CD8-positive, alpha-beta T cell (primary cell): ENCODE measurements at places on chromosomes 16 and 17.

- no peak for DNase-seq
Measured at GRCh38 chr17:77959926-77960521, 1.5 kb downstream of the TNRC6C start.

DNA sequence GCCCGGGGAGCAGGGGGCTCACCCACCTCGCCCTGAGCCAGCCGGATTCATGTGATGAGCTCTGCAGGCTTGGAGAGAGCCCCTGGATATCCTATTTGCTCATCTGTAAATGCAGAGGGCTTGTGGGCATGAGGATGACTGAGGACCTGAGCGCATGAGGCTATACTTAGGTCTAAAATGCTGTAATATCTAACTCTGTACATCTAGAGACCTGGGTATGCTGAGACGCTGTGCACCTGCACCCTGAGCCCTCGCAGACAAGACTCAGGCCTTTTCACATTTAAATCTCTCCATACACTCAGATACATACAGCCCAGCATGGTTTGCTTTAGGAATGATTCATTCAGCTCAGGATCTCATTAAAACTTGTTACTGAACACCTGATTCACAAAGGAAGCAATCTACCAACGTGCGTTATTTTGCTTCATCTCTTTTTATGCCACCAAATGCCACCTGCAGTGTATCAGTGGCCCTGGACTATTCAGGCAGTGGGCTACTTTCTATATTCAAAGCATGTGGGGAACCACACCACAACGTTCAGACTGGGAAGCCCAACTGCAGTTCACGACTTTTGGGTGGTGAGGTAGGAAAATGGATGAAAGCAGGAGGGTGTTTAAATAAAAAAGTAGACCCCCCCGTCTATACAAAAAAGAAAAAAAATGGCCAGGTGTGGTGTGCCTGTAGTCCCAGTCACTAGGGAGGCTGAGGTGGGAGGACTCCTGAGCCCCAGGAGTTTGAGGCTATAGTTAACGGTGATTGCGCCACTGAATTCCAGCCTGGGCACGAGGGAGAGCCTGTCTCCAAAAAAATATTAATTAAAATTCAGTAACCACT is 12.0 kb downstream of the USP7 start:
- DNase-seq = no peak

- DNase-seq = peak; percentile 39
Measured at GRCh38 chr17:77363821-77364361, 223.1 kb downstream of the SEC14L1 start.

DNA sequence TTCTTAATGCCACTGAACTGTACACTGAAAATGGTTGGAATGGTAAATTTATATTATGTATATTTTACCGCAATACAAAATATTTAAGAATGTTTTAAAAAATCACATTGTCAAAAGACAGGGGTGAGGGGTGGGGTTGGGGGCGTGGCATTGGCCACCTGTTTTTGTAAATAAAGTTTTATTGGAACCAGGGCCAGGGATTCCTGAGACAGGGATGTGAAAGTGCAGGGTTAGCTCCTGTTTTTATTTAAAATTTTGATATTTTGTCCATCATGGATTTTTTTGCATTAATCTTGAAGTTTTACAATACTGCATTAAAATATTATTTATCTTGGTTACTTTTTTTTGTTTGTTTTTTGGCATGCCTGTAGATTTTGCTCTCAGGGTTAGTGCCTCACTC is 2.3 kb upstream of the FA2H start:
- no peak for DNase-seq

- DNase-seq = no peak
Measured at GRCh38 chr16:86031141-86031678, 132.2 kb downstream of the IRF8 start.

DNA sequence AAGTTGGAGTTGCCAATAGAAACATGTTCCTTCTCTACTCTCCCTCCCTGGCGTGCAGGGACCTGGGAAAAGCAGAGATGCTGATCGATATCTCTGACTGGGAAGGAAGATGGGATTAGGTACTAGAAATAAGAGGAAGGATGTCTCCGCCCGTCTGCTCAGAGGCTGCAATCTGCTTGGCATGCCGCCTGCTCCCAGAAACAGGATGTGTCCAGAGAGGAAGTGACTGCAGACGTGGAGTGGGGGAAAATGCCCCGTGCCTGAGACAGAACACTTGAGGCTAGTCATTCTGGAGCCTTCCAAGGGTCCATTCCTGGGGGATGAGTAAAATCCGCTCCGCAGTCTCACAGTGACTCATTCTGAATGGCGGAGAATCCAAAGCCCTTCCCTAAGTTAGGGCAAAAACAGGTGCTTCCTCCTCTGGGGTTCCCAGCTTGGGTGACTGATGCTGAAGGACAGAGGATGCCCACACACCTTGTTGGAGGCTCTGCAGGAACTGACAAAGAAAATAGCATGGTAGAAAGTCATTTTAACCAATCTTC is 45.0 kb upstream of the SMURF2 start:
- DNase-seq = no peak

DNA sequence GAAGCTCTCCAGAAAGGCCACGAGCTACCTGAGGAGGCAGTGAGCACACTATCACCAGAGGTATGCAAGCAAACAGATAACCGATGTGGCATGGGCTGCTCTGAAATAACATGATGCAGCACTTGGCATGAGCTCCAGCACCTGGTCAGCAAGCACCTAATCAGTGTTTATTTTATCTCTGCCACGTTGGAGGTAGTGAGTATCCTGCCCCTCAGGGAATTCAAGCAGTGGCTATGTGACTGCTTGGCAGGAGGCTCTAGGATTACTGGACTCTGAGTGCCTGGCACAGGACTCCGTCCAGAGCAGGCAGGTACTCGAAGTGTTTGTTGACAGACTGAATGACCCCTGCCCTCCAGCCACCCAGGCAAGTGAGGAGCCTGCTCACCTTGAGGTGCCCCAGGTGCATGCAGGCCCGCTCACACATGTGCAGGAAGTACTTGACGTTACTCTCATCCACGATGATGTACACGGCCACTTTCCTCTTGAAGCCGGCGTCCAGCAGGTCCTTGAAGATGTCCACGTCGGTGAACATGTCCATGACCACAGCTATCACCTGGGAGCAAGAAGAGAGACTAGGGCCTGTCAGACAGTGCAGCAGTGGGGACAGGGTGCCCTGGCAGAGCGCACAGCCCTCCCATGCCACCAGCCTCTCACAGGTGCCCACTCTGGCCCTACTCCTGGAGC is 16.6 kb downstream of the FAM83G start:
- no peak for DNase-seq

- DNase-seq = no peak
Measured at GRCh38 chr17:70230850-70231640, 61.7 kb downstream of the KCNJ2 start.

GRCh38 chr16:81005610-81006161 is 999 bp downstream of the CMC2 start:
- DNase-seq = peak; percentile 33

DNA sequence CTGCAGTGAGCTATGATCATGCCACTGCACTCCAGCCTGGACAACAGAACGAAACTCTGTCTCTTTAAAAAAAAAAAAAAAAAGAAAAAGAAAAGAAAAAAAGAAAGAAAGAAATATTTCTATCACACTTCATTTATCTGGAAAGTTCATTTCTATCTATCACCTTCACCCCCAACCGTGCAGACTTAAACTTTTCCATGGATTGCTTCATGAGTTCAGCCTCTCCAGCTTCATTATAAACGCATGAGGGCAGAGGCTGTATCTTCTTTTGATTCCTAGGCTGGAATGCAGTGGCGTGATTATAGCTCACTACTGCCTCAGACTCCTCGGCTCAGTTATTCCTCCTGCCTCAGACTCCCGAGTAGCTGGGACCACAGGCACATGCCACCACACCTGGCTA is 28.2 kb downstream of the MRC2 start:
- no peak for DNase-seq

GRCh38 chr16:25151996-25152395 is 40.5 kb downstream of the LCMT1 start:
- no peak for DNase-seq

- no peak for DNase-seq
Measured at GRCh38 chr17:12342161-12342560, 321.5 kb downstream of the MAP2K4 start.

GRCh38 chr16:56468800-56469199 is 17.4 kb downstream of the OGFOD1 start:
- no peak for DNase-seq

GRCh38 chr16:24774510-24774909 is 45.1 kb downstream of the TNRC6A start:
- no peak for DNase-seq

GRCh38 chr16:7115898-7116297 is 216.7 kb upstream of the RBFOX1 start:
- DNase-seq = no peak

DNA sequence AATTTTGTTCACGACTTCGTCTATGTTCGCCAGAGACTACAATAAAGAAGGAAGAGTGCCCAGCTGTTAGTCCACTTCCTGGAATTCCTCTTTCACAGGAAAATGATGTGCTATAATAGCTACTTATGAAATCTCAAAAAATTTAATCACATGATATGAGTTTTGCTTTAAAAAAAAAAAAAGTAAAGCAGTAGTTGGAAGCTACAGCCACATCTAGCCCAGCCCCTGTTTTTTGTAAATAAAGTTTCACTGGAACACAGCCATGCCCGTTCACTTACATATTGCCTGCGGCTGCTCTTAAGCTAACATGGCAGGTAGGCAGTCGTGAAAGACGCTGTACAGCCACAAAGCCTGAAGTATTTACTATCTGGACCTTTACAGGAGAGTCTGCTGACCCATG is 15.3 kb downstream of the VPS53 start:
- DNase-seq = no peak

GRCh38 chr17:38454532-38454931 is 26.3 kb downstream of the ARHGAP23 start:
- DNase-seq = no peak

DNA sequence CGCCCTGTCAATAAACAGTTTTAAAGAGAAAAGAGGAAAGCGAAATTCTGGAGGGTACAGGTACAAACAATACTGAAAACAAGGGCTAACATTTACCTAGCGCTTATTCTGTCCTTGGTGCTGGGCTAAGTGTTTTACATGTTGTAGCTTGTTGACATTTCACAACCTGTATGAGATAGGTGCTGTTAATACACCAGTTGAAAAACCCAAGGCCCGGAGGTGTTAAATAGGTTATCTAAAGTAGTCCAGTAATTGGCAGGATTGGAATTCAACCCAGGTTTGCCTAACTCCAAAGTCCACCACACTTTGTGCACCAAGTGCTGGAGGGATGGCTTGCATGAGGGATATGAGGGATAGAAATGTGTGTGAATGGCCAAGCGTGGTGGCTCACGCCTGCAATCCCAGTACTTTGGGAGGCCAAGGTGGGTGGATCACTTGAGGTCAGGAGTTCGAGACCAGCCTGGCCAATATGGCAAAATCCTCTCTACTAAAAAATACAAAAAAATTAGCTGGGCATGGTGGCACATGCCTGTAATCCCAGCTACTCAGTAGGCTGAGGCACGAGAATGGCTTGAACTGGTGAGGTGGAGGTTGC is 2.9 kb downstream of the ATP6V0D1 start:
- no peak for DNase-seq

DNA sequence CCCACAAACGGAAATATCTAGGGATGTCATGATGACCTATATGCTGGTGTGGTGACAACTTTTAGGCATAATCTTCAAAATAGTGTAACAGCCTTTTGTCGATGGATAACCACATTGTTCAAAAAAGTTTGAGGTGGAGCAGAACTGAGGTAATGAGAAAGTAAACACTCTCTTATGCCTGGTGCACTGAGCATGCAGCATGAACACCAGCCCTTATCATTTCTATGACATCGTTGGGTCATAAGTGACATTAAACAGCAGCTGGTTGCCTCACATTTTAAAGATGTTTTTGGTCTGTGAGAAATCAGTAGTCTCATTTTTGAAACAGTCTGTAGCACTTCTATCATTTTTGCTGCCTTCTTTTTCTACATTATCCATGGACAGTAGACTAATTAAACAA is 1.8 kb downstream of the KRT23 start:
- DNase-seq = no peak
